ENCODE measurements at places on chromosomes 6 and 20.

DNA sequence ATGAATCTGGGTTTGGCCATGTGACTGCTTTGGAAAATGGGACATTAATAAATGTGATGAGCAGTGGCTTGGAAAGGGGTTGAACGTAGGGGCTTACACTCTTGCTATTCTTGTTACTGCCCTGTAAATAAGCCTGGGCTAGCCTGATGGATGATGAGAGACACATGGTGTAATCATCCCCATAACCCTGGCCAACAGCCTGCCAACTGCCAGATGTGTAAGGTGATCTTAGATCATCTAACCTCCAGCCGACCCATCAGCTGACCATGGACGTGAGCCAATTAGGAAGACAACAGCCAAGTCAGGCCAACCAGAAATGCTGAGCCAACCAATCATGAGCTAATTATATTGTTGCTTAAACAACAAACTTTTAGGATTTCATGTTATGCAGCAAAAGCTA, 25.2 kb downstream of the FBXO30 start:
- no peak for DNase-seq

DNA sequence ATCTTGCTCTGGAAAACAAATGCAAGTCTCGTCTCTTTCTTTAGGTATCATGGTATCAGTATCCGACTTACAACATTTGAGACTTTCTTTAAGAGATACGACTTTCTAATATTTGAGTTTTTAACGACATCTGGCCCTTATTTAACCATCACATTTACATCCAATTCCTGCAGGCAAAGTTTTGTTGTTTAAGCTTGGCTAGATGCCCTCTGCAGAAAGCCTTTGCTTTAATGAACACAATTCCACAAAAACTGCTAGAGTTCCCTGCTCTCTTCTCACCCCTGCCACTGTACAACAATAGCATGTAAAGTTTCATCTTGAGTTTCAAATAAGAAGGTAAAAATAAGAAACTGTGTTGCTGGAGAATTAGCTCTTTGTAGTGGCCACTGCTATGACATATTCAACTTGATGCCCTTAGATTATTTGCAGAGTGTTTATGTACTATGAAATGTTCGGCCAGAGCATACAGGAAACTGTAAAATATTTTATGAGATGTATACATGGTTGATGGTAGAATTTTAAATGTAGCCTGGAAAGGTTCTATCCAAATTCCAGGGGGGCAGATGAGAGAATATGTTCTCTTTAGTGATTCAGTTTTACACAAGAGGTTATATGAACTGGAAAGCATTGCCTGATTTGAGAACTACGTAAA, 438.6 kb downstream of the CDC5L start:
- DNase-seq: no peak

DNA sequence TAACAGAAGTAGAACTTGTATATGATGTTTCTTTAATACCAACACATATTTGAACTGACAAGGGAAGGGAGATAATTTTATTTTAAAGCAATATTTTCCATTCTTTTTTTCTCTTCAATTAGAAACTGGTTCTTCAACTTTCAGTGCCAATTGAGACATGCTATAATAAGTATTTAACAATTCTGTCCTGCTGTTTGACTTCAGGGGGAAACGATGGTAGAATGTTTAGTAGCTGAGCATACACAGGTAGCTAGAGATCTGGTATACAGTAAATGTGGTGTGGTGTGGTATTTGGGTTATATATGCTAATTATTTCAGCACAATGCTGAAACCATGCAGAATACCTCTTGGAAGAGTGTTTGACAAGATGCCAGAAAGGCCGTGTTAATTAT, 156.9 kb downstream of the ARID1B start:
- no peak for DNase-seq

DNA sequence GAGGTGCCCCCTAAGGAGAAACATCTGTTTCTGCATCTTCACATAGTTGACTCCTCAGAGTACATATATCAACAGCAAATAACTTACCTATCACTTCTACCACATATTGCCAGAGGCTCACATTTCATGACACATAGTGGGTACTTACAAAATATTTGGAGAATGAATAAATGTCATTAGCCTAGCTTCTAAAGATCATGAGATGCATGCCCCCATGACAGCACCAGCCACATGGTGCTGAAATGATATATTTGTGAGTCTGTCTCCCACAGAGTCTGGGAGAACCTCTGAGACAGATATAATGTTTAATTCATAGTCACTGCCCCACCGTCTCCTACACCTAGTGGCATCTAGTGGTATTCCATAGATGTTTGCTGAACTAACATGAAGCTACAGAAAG, 555.6 kb downstream of the KIF16B start:
- DNase-seq: no peak

DNA sequence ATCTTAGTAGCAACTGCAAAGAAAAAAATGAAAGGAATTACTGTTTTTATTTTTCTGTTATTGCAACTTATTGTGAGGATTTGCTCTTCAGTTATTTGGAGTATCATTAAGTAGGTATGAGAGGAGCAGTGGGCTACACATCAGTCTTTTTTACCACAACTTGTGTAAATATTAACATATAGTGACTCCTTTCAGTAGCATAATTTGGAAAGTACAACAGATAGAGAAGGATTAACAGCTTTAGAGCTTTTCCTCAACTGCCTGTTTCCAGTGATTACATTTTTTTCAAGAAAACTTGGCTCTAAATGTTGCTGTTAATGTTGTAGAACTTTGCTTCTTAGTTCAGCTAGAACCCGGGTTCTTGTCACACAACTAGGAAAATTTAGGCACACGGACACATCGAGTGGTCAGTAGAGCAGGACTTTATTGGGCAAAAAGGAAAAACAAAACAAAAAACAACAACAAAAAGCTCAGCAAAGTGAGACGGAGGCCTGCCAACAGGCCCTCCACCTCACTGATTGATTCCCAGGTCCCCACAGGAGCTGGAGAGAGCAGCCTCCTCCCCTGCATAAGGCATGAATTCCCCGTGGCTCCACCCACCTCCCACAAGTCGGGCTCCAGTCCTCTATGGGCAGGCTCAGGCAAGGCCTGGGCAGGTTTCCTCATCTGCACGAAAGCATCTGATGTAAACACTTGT, 75.1 kb downstream of the ADGRG6 start:
- no peak for DNase-seq

- DNase-seq: no peak
These were observed 37.7 kb upstream of the DEFB112 start for GRCh38 chr6:50087231-50087954.

GRCh38 chr20:20814685-20815084, 102.2 kb upstream of the RALGAPA2 start:
- DNase-seq: no peak

DNA sequence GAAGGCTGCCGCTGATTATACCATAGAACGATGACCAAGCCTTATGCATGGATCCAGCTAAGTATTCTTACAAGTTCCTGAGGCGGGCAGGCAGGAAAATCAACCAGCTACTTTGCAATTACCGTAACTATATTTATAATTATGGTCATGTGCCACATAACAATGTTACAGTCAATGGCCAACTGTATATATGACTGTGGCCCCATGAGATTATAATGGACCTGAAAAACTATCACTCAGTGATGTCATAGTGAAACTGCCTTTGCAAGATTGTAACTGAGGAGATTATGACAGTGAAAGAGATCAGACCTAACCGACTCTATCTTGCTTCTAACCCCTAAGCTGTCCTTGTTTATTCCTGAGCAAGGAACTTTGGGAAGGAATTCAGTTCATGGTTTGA, 33.1 kb upstream of the FAM135A start:
- peak; percentile 15 for DNase-seq

DNA sequence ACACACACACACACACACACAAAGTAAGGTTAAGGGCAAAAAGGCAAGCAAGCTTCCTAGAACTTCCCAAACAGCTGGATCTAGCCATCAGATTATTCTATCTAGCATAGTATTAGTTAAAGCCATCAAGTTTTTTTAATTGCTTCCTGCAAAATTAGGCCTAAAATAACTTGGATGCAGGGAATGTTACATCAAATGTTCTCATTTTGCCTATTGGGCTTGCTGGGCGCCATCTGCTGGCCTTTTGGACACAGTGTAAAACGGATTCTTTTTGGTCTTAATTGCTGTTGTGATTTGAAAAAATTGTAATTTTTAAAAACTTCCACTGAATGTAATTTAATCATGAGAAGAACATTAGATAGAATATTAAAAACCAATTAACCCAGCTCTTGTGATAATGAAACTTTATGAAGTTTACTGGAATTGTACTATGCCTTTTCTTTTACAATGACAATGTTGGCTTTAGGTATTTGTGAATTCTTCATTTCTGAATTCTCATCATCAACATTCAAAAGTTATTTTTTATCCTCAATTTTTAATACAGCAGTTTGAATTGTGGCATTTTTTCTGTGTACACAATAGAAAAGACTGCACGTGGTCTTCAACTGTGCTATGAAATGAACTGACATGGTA, 6.8 kb downstream of the MKKS start:
- peak; percentile 44 for DNase-seq

GRCh38 chr6:161161889-161162624, 111.8 kb downstream of the AGPAT4 start:
- no peak for DNase-seq

- no peak for DNase-seq
These were observed 152.0 kb downstream of the GRM4 start for GRCh38 chr6:33993653-33994471.

- DNase-seq: no peak
These were observed 423.3 kb downstream of the QKI start for GRCh38 chr6:163837691-163838431.

DNA sequence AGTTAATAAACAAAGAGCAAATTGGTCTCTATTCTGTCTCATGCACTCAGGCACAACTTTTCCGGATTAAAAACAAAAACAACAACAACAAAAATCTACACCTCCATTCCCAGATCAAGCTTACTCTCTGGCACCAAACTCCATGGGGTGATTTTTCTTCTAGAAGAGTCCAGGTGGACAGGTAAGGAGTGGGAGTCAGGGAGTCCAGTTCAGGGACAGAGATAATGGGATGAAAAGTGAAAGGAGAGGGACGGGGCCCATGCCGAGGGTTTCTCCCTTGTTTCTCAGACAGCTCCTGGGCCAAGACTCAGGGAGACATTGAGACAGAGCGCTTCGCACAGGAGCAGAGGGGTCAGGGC, 437 bp upstream of the HLA-A start:
- no peak for DNase-seq

- no peak for DNase-seq
These were observed 39.8 kb upstream of the GCLC start for GRCh38 chr6:53584726-53585125.

DNA sequence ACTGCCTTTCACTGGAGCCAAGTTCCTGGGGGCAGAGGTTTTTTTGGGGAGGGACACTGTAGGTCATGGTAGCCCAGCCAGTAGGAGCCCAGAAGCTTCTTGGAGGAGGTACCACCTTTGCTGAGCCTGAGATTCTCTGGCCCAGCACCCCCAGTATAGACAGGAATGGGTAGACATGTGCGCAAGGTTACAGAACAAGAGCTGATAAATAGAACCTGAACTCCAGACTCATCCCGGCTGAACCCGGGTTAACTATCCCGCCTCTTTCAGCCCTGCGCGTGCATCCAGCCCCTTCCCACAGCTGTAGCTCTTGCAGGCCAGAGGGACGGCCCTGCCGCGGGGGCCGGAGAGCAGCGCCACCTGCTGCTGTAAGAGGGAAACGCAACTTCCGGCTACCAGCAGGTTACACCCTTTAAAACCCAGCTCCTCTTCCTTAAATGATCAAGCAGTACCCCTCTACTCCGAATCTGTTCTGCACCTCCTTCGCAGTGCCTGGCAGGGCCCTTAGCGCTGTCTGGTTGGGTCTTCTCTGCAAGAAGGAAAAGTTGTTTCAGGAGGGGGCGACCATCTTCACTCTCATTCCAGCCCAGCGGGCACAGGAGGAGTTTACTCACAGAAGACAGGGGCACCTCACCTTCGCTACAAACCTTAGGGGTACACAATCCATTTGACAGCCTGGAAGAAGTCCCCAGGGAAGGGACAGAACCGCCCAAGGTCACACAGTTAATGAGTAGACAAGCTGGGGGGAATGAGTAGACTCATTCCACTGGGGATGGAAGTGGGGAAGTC, 7.5 kb downstream of the SRXN1 start:
- DNase-seq: peak; percentile 83

GRCh38 chr6:139376017-139376330, 1.5 kb upstream of the CITED2 start:
- DNase-seq: no peak

GRCh38 chr6:26351544-26351953, 13.4 kb upstream of the BTN3A2 start:
- DNase-seq: no peak

DNA sequence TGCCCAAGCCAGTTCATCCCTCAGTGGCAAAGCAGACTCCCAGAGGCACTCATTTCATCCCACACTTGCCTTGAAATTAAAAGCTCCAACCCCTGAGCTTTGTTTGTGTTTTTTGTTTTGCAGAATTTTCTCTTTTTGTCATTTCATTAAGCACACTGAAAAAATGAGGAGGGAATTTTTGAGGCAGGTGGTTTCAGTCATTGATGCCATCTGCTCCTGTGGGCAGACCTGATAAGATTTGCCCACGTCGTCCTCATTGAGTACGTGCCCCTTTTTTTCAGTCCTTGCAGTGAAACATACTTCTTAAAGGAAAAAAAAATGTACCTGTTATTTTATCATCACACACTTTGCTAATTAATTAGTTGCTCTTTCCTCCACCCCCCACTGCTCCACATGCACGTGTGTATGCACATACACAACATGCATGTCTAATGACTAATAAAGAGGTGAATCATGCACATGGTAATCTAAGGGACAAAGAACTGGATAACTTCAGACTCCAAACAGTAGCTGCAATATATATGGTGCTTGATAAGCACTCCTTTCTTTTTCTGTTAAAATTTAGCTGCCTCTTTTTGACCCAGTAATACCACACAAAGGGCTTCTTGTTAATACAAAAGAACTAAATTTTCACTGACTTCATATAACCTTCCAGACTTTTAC, 102.1 kb upstream of the TMEM181 start:
- DNase-seq: no peak

DNA sequence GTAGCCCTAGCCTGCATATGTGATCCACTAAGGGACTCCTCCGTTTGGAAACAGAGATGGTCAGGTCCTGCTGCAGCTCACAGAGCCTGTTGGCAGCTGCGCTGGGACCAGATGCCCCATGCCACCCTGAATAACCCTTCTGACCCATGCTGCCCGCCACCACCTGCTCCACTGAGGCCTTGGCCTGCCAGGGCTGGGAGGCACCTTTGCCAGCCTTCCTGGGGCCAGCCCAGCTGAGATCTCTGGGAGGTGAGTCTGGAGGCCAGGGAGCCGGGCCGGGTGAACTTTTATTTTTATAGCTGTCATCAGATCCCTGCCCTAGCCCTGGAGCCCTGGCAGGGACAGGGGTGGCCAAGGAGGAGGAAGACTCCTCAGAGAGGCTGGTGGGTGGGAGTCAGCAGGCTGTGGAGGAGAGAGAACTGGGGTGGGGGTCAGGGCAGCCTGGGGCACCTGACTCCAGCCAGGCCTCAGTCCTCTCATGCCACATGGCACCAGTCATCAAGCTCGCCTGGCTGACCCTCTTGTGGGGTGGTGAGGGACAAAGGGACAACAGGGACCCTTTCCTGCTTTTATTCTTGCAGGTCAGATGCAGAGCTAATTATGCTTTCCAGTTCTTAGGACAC, 10.0 kb downstream of the CEBPB start:
- no peak for DNase-seq

- DNase-seq: no peak
These were observed 25.5 kb upstream of the SSTR4 start for GRCh38 chr20:23009636-23010035.

- DNase-seq: no peak
These were observed 41.2 kb downstream of the TMEM200A start for GRCh38 chr6:130407032-130407431.

GRCh38 chr6:169738976-169739529, 12.3 kb downstream of the DYNLT2 start:
- DNase-seq: no peak

Data from activated CD4-positive, alpha-beta T cell treated with anti-CD3 and anti-CD28 coated beads, Interleukin-2, Interleukin-6, amounts not matched to agents 100 ng/mL and 50 ng/mL, durations not matched to agents 16 hours and 8 hours (primary cell).